ENCODE measurements at places on chromosomes 2 and 18. TPM values are rescaled to one million over a fixed set of nuclear protein-coding genes. Genes with fewer than 3 reads are reported as not detected.

TTC39C gene
- polyA plus RNA-seq: 4.1 TPM

NT5DC4 gene
- not detected for polyA plus RNA-seq

C1GALT1C1L gene
- polyA plus RNA-seq: 1.3 TPM

GDF7 gene
- polyA plus RNA-seq: 0.25 TPM

ARHGAP25 gene
- 3.7 TPM for polyA plus RNA-seq

GCKR gene
- 0.22 TPM for polyA plus RNA-seq

ST6GAL2 gene
- polyA plus RNA-seq: 3.6 TPM

BOLL gene
- 3.0 TPM for polyA plus RNA-seq

KCNIP3 gene
- 5.8 TPM for polyA plus RNA-seq

UGT1A3 gene
- not detected for polyA plus RNA-seq

SYT4 gene
- polyA plus RNA-seq: not detected

MLPH gene
- 0.85 TPM for polyA plus RNA-seq

PXDN gene
- polyA plus RNA-seq: 140 TPM

ATG9A gene
- 35.9 TPM for polyA plus RNA-seq

POMC gene
- polyA plus RNA-seq: 2.9 TPM

COL5A2 gene
- 348 TPM for polyA plus RNA-seq

RBKS gene
- 1.4 TPM for polyA plus RNA-seq

WIPF1 gene
- polyA plus RNA-seq: 39.0 TPM

POTEC gene
- polyA plus RNA-seq: not detected

ANKRD30BL gene
- polyA plus RNA-seq: 0.08 TPM

ERICH2 gene
- polyA plus RNA-seq: 0.56 TPM

ZNF397 gene
- 30.9 TPM for polyA plus RNA-seq

DPP10 gene
- polyA plus RNA-seq: 0.15 TPM

GAL3ST2 gene
- not detected for polyA plus RNA-seq

ERBB4 gene
- polyA plus RNA-seq: 6.4 TPM

B4GALT6 gene
- 11.6 TPM for polyA plus RNA-seq
